ENCODE measurements at places on chromosomes 7 and 10. TPM values are rescaled to one million over a fixed set of nuclear protein-coding genes. Genes with fewer than 3 reads are reported as not detected.

CYP2C19 gene
- total RNA-seq, result 0.20 TPM

NME8 gene
- 6.3 TPM for total RNA-seq

FGFR2 gene
- total RNA-seq, result 76.3 TPM

DNA sequence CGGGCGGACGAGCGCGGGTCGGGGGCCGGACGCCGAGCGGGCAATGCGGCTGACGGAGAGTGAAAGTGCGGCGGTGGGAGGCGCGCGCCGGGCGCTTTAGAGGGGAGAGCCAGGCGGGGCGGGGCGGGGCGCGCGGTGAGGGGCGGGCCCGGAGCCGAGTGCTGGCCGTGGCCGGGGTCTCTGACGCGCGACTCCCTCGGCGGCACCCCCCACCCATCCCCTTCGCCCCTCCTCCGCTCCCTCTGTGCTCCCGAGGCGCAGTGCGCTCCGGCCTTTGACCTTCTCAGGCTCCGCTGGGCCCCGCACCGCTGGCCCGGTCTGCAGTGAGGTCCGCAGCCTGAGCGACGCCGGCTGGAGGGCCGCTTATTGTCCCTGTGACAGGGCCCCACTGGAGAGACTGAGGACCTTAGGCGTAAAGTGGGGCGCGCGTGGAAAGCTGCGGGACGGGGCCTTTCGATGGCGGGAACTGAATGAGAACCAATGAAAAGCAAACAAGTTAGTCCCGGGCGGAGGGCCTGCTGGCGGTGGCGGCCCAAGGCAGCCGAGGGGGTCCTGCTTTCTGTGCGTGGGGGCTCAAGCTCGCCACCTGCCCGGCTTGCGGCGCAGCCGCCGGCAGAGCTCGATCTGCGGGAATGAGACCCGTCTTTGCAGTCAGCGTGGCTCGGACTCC, at the start of gene CXCL12:
TSS of gene CXCL12 (minus strand) at position 72 of the 670 bp plus-strand sequence. CDS start 92 bp downstream, outside the sequence.
- no peak within 1 kb of the TSS for H3K27ac ChIP-seq
- H3K36me3 ChIP-seq, result no peaks in the 10 kb centered on the region
- peak within 1 kb of the TSS; percentile 49 for H3K4me3 ChIP-seq
- peaks cover 2% of the 10 kb centered on the region for H3K4me1 ChIP-seq
- DNase-seq, result peak; percentile 91

DNA sequence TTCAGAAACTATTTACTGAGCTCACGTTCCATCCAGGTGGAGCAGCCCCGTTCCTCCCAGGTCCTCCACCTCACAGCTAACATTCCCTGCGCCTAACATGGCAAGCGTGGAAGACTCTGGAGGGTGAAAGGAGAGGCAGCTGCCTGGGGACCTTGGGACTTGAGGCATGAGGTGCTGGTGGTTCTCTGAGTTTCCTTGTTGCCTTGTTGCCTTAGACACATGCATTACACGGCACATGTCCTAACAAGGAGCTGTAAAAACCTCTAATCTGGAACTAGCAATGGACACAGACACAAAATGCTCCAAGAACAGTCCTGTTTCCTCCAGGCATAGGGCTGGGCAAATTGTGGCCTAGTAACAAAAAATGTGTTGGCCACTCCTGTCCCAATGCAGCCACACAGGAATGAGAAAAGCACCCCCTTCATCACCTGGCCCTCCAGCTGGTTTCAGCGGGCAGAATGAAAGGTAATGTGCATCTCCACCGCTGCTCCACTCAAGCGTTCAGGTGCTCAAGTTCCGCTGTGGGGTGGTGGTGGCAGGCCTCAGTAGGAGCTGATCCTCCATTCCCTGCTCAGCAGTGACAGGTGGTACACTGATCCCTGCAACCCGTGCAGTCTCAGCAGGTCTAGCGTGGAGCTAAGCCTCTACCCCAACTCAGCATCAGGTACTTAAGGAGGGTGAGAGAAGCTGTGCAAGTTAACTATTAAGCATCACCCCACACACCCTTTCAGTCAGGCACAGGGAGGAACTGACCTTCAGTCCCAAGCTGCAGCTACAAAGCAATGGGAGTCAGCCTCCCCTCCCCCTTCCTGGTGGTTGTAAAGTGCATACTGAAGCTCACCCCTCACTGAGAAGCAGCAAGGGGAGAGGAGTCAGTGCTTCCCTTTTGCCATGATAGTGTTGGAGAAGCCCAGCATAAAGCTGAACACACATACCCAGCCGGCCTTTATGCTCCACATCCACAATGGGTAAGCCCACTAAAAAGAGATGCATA, 382.8 kb downstream of the SDK1 start:
- H3K27ac ChIP-seq, result no peak overlapping the region
- no peaks in the 10 kb centered on the region for H3K27me3 ChIP-seq
- DNase-seq, result no peak
- no peaks in the 10 kb centered on the region for H3K36me3 ChIP-seq
- H3K4me1 ChIP-seq, result no peaks in the 10 kb centered on the region
- H3K4me3 ChIP-seq, result no peak overlapping the region

GRCh38 chr10:66980246-66980815, 54.5 kb downstream of the LRRTM3 start:
- no peaks in the 10 kb centered on the region for H3K4me1 ChIP-seq
- H3K4me3 ChIP-seq, result no peak overlapping the region
- H3K27ac ChIP-seq, result no peak overlapping the region
- H3K36me3 ChIP-seq, result no peaks in the 10 kb centered on the region
- DNase-seq, result no peak
- H3K27me3 ChIP-seq, result no peaks in the 10 kb centered on the region

SLC25A13 gene
- 33.5 TPM for total RNA-seq

SAP25 gene
- 3.6 TPM for total RNA-seq

- no peaks in the 10 kb centered on the region for H3K4me1 ChIP-seq
- no peaks in the 10 kb centered on the region for H3K27me3 ChIP-seq
- no peak for DNase-seq
Observed at GRCh38 chr7:132904209-132904608, 177.7 kb downstream of the CHCHD3 start.

NUTM2D gene
- total RNA-seq, result 4.3 TPM

GRCh38 chr10:8489823-8490222, 435.3 kb downstream of the GATA3 start:
- H3K4me3 ChIP-seq, result no peak overlapping the region
- H3K4me1 ChIP-seq, result no peaks in the 10 kb centered on the region
- no peak overlapping the region for H3K27ac ChIP-seq
- DNase-seq, result no peak
- H3K36me3 ChIP-seq, result no peaks in the 10 kb centered on the region

DPYSL4 gene
- 0.79 TPM for total RNA-seq

DNA sequence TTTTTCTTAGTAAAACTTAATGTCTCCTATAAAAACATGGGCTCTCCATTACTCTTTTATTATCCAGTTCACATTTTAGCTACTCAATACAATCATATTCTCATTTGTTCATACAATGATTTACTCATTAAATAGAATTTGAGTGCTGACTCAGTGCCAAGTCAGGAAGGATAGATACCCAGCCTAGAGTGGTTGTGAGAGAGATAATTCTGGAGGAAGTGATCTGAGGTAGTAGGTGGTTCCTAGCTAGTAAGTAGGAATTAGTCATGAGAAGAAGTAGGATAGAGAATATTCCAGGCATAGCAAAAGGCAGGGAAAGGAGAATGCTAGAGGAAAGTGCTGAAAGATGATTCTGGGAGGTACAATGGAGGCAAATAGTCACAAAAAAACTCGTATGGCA, 133.5 kb upstream of the MBL2 start:
- H3K36me3 ChIP-seq, result no peaks in the 10 kb centered on the region
- H3K4me3 ChIP-seq, result no peak overlapping the region
- H3K27ac ChIP-seq, result no peak overlapping the region
- H3K27me3 ChIP-seq, result no peaks in the 10 kb centered on the region
- DNase-seq, result no peak

DNA sequence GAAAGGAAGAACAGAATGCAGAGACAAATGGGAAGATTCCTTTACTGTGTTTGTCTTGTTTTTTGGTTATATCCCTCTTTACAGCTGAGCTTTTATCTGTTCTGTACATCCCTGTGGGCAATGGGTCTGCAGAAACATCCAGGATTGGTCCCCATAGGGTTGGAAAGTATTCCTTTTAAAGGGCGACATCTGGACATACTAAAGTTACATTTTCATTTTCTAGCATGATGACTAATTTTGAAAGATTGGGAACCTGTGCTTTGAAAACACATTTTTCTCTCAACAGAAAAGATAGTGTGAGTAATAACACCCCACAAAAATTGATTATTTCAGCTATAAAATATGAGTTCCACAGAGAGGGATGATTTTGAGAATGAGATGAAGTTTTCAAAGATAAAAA, 435.8 kb downstream of the GPAM start:
- H3K27me3 ChIP-seq, result no peaks in the 10 kb centered on the region
- no peak for DNase-seq
- H3K4me3 ChIP-seq, result no peak overlapping the region

VGF gene
- total RNA-seq, result 0.24 TPM

DNA sequence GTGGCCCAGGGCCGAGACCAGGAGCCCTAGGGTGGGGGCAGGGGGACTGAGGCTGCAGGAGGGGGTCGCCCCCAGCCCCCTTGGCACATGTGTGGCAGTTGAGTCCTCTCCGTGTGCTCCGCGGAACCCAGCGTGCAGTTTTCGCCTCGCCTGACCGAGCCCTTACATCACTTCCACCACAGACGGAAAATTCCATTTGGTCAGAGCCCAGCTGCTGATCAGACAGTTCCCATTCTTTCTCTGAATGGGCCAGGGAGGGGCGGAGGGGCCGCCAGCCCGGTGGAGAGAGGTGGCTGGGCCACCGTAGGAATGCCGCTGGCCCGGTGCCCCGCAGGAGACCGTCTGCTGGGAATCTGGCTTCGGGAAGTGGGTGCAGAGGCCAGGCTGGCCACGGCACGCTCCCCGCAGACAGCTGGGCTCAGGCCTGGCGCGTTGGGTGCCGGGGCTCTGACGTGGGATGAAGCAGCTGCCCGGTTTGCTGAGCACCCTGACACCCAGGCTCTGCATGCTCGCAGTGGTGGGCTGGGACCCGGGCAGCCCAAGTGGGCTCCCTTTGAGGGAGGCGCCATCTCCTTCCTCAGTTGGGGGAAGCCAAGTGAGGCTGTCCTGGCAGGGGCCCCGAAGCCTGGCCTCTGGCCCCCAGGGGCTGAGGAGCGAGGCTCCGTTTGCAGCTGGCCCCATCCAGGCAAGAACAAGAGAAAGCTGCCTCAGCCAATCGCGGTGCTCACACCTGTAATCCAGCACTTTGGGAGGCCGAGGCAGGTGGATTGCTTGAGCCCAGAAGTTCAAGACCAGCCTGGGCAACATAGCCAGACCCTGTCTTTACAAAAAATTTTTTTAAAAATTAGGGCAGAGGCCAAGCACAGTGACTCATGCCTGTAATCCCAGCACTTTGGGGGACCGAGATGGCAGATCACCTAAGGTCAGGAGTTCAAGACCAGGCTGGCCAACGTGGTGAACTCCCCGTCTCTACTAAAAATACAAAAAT, 9.9 kb downstream of the TTYH3 start:
- peaks cover 63% of the 10 kb centered on the region for H3K4me1 ChIP-seq
- no peaks in the 10 kb centered on the region for H3K36me3 ChIP-seq
- no peaks in the 10 kb centered on the region for H3K27me3 ChIP-seq

GRCh38 chr10:13844651-13845050, 257.9 kb downstream of the PRPF18 start:
- peaks cover 11% of the 10 kb centered on the region for H3K4me1 ChIP-seq
- DNase-seq, result no peak
- H3K27ac ChIP-seq, result no peak overlapping the region
- H3K36me3 ChIP-seq, result no peaks in the 10 kb centered on the region

DNA sequence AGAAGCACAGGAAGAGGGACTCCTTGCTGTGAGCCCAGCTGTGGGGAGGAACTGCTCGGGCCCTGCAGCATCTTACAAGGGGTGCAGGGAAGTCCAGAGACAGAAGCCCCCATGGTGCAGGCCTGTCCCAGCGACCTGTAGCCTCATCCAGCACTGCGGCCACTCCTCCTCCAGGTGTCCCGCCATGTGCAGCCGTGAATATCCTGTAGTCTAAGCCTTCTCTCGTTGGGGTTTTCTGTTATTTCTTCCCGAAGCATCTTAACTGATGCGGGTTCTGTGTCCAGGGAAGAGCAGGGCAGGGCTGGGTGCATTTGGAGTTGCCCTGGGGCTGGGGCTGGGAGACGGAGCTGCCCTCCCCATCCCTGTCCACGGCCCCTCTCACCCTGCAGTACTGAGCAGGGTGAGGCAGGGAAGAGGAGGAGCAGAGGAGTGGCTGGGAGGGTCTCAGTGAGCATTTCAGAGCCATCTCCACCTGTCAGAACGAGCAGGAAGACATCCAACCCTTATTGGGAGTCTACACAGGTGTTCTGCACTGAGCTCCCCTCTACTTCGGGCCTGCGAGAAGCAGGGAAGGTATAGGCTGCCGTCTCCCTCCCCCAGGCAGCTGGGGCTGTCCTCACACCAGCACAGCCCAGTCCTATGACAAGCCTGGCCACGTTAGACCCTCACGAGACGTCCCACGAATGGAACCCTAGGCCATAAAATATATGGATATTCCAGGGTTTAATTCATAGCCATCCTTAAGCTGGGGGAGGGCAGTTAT, 494.5 kb downstream of the DNAJB6 start:
- DNase-seq, result no peak
- no peaks in the 10 kb centered on the region for H3K4me1 ChIP-seq
- no peaks in the 10 kb centered on the region for H3K36me3 ChIP-seq
- H3K27me3 ChIP-seq, result no peaks in the 10 kb centered on the region
- no peak overlapping the region for H3K4me3 ChIP-seq
- H3K27ac ChIP-seq, result no peak overlapping the region

DNA sequence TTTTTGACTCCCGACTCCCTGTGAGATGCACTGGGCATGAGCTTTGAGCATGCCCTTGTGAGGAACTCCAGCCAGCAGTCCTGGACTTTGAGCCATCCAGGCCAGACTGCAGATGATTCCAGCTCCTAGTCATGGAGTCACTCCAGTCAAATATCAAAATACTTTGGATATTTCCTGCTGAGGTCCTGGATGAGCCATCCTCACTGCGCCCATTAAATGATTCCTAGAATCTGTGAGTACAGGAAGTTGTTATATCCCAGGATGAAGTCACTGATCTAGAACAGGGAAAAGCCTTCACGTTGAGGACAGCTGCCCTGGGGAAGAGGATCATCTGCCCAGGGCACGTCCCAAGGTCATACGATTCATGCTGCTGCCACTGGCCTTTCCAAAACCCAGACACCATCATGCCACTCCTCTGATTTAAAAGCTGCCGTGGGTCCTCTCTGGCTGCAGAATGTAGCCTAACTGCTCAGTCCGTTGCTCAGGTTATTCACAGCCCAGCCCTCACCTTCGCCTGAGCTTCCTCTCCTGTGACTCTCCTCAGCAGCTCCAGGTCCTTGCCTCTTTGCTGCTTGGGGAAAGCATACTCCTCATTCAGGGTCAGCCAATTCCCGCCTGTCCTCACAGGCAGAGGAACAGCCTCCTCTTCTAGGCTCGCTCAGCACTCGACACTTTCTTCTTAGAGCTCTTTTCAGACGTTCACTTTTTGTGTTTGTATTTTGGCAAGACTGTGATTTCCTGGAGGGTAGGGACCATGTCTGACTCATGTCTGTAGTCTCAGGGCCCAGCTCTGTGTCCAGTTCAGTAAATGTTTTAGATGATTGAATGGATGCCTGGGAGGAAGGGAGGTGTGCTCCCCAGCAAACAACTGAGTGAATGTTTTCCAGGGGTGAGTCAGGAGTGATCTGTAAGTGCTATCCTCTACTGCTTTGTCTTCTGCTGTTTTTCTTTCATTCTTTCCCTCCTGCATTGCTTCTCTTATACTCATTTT, 157.8 kb downstream of the SNX10 start:
- H3K36me3 ChIP-seq, result no peaks in the 10 kb centered on the region
- no peak overlapping the region for H3K4me3 ChIP-seq
- peaks cover 4% of the 10 kb centered on the region for H3K4me1 ChIP-seq
- DNase-seq, result no peak
- no peaks in the 10 kb centered on the region for H3K27me3 ChIP-seq

Measured in upper lobe of left lung (tissue), 6 donors.